Suprapubic skin (tissue), 4 donors: ENCODE measurements at places on chromosomes 12 and 14.

- DNase-seq: no peak
Observed at GRCh38 chr14:94767321-94767878, 2.5 kb downstream of the GSC start.

GRCh38 chr14:81170829-81171195, 49.9 kb downstream of the GTF2A1 start:
- no peak for DNase-seq

- DNase-seq: peak; percentile 16
Observed at GRCh38 chr12:123283461-123283860, 11.8 kb upstream of the CDK2AP1 start.

DNA sequence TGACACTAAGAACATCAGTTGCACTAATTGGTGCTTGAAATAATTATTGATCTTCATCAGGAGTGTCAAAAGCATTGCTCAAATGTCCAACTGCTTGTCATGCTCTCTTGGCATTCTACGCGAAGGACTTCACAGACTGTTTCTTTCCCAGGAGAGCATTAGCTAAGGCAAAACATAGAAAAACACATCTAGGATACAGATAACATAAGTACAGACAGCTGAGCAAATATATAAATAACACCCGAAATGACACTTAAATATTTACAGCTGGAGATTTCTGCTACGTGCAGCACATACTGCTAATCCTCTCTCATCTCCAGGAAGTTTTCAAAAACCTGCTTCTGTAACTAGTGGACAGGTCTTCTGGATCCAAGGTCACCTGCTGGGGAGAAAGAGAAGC, 120.0 kb upstream of the PRMT8 start:
- DNase-seq: no peak
